Stimulated activated CD4-positive, alpha-beta T cell treated with anti-CD3 and anti-CD28 coated beads, Interleukin-1b, Interleukin-23, amount 100 ng/mL, for 24 hours (primary cell): ENCODE measurements at places on chromosomes 5 and 9.

DNA sequence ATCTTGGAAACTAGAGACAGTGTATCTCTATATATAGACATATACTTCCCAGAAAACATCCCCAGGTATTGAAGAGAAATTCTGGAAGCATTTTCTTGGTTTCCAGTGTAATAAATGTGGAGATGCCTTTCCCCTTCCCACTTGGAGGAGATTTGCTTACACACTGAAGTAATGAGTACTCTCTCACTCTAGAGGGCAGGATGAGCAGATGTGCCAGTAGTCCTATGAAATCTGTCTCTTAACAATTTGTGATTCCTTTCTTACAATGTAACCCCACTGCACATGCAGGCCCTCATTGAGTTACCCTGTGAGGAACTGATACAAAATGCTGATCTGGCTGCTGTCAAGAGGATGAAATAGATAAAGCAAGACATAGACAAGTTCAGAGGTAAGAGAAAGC, 567.2 kb downstream of the SLCO4C1 start:
- DNase-seq: no peak

DNA sequence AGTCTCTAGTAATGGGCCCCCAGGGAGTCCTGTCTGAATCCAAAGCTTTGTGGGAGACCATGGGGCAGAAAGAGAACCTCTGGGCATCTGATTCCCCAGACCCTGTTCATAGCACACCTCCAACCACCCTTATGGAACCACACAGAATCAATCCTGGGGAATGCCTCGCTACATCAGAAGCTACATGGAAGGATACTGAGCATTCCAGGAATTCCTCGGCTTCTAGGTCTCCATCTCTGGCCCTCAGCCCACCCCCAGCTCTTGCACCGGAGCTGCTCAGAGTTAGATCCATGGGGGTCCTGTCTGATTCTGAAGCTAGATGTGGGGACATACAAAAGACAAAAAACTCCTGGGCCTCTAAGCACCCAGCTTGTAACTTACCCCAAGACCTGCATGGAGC, 28.4 kb downstream of the VCP start:
- DNase-seq: no peak

DNA sequence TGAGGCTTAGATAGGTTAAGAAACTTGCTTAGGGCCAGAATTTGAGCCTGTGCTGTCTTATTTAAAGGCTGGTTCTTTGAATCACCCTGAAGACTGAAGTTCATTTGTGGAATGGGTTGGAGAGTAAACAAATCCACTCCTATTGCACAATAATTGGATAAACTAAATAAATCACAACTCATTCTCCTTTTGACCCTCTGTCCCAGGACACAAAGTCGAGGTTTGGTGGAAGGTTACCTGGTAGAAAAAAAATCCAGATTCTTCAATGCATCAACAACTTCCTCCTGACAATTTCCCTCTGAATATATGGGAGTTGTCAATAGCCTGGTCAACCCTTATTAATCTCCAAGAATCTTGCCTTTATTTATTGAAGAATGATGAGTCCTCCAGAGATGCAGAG, 28.9 kb downstream of the TBC1D2 start:
- DNase-seq: no peak

DNA sequence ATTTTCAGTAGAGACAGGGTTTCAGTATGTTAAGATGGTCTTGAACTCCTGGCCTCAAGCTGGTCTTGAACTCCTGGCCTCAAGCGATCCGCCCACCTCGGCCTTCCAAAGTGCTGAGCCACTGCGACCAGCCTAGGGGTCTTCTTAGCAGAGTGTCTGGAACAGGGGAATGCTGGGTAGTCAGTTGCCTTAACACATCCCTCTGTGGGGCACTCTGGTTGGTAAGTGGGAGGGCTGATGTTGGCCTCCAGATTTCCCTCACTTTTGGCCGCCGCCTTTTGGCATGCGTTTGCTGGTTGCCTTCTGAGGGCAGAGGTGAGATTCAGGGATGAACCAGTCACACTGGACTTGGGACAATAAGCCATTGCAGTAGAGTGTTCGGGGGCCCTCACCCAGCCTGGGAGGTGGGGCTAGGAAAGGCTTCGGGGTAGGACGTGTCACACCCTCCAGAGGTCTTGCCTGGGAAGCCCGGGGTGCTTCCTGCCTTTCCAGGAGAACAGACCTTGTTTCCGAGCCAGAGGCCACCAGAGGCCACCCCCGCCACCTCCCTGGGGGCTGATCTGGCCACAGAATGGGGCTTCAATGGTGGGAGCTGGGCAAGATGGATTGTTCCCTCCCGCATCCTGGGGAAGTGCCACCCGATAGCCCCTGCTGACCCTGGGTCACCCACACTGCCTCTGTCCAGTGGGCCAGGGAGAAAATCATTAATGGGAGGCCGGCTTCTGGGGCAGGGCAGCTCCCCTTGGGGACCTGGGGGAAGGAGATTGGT, 13.3 kb downstream of the FGF18 start:
- DNase-seq: no peak

- DNase-seq: no peak
Measured at GRCh38 chr5:37755581-37755980, 84.3 kb downstream of the GDNF start.

DNA sequence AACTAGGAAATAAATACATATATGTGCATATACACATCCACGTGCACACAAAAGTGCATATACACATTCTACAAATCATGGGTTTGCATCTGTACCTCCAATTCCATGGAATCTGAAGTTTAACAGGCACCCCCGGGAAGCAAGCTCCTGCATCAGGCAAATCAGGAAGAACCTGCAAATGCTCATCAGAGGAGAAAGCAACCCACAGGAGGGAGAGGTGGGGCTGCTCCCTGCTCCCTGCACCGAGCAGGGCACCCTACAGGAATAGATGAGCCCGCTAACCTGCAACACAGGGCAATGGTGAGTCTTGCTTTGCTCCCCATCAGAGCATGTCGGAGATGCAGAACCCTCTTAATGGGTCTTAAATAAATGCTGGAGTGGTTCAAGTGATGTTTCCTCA, 151.3 kb downstream of the DAB2IP start:
- DNase-seq: no peak

GRCh38 chr5:96297867-96298266, 135.2 kb downstream of the PCSK1 start:
- no peak for DNase-seq

DNA sequence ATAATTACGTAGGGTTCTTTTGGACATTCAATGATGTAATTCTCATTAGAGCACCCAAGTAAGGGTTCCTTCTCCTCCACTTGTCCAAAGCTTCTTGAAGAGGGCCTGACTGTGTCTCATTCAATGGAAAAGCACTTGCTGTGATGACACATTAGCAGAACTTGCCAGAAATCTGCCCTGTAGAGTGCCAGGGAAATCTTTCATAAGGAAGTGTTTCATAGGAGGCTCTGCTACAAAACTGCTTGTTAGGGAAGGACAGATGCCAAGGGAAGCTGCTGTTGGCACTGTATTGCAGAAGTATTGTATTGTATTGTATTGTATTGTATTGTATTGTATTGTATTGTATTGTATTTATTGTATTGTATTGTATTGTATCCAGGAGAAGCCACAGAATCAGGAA, 45.5 kb upstream of the MPDZ start:
- DNase-seq: no peak

DNA sequence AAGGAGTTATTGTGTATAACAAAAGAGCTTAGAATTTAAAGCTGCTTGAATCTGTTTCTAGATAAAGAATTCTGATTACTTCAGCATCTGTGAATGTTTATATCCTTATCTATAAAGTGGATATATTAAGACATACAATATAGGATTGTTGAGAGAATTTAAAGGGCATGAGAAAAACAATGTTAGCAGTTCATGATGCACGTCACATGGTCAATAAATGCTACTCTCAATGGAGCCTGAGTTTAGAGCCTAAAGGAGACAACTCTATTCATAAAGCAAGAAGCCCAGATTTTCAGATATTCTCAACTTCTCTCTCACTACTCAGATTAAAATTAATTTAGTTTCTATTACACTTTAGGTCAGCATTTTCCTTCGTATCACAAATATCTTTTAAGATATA, 666.7 kb upstream of the CDH18 start:
- no peak for DNase-seq

- DNase-seq: no peak
Measured at GRCh38 chr5:132841305-132841704, 10.9 kb upstream of the SHROOM1 start.

DNA sequence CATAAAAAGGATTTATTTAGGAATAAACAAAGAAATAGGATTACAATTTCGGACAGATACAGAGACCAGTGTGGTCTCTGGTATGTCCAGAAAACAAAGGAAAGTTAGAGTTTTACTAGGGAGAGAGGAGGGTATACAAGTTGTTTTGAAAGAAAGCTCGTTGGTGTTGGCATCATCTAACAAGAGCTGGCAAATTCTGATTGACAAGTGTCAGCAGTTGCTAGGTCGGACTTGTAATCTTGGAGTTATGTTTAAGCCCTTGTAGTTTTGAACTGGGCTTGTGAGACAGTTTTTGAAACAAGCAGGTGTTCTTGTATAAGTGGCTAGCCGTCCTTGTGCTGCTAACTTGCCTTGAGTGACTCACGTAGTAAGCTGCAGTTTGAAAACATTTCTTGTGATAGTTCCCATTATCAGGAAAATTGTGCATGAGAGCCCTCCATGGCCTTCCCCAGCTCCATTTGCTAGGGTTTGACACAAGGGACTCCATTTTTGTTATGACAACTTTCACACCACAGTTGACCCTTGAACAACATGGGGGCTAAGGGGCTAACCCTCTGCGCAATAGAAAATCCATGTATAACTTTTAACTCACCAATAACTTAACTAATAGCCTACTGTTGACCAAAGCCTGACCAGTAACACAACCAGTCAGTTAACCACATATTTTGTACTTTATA, 48.1 kb downstream of the ZNF622 start:
- DNase-seq: no peak

DNA sequence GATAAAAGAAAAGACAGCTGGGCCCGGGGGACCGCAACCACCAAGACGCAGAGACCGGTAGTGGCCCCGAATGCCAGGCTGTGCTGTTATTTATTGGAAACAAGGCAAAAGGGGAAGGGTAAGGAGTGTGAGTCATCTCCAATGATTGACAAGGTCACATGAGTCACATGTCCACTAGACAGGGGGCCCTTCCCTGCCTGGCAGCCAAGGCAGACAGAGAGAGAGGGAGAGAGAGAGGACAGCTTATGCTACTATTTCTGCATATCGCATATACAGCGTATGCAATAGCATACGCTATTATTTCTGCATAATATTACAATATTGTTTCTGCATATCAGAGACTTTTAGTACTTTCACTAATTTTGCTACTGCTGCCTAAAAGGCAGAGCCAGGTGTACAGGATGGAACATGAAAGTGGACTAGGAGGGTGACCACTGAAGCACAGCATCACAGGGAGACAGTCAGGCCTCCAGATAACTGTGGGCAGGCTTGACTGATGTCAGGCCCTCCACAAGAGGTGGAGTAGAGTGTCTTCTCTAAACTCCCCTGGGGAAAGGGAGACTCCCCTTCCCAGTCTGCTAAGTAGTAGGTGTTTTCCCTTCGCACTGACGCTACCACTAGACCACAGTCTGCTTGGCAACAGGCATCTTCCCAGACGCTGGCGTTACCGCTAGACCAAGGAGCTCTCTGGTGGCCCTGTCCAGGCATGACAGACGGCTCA, 50.3 kb downstream of the RFX3 start:
- DNase-seq: no peak

- no peak for DNase-seq
Measured at GRCh38 chr9:86925686-86926085, 21.6 kb downstream of the GAS1 start.

GRCh38 chr5:148849461-148849860, 23.1 kb downstream of the ADRB2 start:
- DNase-seq: no peak

GRCh38 chr5:36406023-36406422, 104.3 kb upstream of the RANBP3L start:
- DNase-seq: no peak

GRCh38 chr5:145958436-145958835, 22.1 kb downstream of the SH3RF2 start:
- no peak for DNase-seq

DNA sequence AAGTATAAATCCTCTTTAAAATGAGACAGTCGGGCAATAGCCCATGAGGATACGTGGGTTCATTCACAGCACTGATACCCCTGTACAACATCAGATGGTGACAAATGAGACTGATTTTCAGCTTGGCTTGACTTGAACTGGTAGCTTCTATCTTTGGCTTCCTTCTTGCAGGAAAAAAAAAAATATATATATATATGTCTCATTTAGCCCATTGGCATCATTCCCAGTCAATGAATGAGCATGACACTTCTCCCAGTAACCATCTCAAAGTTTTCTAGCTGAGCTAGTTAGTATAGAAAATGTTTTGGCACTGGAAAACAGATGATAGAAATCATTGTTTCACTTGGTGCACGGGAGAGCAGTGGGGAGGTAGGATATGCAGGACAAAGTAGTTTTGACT, 222.5 kb upstream of the TAS2R1 start:
- DNase-seq: no peak

- no peak for DNase-seq
Measured at GRCh38 chr5:1793966-1794900, 5.4 kb downstream of the MRPL36 start.

DNA sequence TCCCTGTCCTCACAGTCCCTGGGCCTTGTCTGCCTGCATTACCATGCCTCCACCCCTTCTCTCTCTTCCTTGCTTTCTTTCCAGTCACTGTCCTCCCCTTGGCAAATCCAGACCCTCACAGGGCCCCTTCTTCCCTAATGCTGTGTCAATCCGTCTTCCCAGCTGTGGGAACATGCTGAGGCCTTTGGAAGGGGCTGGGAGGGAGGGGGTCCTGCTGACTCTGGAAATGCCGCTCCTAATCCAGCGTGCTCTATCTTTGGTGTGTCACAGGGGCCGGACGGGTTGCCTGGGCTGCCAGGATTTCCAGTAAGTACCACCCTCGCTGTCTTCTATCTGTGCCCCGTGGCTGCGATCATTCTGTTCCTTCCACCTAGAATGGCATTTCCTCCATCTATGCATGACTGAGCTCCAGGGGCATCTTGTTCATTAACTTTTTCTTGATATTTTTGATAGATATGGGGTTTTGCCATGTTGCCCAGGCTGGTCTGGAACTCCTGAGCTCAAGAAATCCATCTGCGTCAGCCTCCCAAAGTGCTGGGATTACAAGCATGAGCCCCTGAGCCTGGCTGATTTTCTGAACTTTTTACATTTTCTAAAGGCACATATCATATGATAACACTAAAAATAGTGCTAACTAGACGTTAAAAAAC, 64.5 kb upstream of the TGFBR1 start:
- DNase-seq: no peak

- DNase-seq: no peak
Measured at GRCh38 chr5:142134331-142135010, 25.9 kb downstream of the NDFIP1 start.

DNA sequence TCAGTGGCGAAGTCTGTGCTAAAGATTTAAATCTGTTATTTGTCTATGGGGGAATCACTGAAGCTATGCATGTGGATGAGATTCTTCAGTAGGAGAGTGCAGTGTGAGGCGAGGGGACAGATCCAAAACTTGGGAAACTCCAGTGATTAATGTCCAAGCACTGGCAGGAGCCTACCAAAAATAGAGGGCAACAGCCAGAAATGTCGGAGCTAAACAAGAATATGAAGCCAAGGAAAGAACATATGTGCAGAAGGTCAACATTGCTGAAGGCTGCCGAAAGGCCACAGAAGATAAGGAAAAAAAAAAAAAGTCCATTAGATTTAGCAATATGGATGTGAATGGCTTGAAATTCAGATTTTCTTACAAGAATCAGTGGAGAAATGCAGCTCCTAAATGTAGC, 61.8 kb downstream of the C6 start:
- no peak for DNase-seq

- DNase-seq: no peak
Measured at GRCh38 chr5:170307575-170308465, 10.2 kb upstream of the LCP2 start.
